Naive B cell (primary cell): ENCODE measurements at places on chromosomes 1 and 21. TPM values are rescaled to one million over a fixed set of nuclear protein-coding genes. Genes with fewer than 3 reads are reported as not detected.

DNA sequence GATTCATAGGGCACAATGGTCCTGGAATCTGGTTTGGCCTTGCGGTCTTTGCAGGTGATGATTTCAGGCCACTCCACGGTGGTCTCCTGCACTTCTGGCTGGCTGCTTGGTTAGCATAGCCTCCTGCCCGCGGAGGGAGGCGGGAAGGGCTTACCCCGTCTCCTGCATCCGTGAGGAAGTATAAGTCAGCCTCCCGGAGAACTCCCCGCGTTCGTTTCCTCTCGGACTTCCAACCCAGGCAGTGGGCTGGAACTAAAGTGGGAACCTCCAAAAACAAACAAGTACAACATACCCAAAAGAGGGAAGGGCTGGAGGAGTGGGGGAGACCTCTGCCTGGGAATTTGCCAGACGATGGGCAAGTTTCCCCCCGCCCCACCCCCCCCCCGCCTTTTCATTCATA lies 939 bp upstream of the CCN1 start:
- no peak for DNase-seq

GRCh38 chr1:75132242-75132811 lies 1.9 kb upstream of the LHX8 start:
- DNase-seq = no peak

- no peak for DNase-seq
Measured at GRCh38 chr1:66088787-66089186, 296.1 kb downstream of the PDE4B start.

- no peak for DNase-seq
Measured at GRCh38 chr1:198132060-198132781, 24.6 kb upstream of the NEK7 start.

TNNI3K gene
- not detected for polyA plus RNA-seq

GRCh38 chr1:81407000-81407821 lies 393.5 kb upstream of the ADGRL2 start:
- no peak for DNase-seq

GRCh38 chr1:155514582-155515187 lies 47.9 kb downstream of the ASH1L start:
- no peak for DNase-seq

TLR5 gene
- 0.24 TPM for polyA plus RNA-seq

RXRG gene
- not detected for polyA plus RNA-seq
